ENCODE measurements at places on chromosomes 2 and 18.
A peak's percentile ranks its signal among the peaks of the same experiment; 100 is the strongest.

GRCh38 chr18:54405290-54405689 lies 47.6 kb downstream of the C18orf54 start:
- no peak for DNase-seq

DNA sequence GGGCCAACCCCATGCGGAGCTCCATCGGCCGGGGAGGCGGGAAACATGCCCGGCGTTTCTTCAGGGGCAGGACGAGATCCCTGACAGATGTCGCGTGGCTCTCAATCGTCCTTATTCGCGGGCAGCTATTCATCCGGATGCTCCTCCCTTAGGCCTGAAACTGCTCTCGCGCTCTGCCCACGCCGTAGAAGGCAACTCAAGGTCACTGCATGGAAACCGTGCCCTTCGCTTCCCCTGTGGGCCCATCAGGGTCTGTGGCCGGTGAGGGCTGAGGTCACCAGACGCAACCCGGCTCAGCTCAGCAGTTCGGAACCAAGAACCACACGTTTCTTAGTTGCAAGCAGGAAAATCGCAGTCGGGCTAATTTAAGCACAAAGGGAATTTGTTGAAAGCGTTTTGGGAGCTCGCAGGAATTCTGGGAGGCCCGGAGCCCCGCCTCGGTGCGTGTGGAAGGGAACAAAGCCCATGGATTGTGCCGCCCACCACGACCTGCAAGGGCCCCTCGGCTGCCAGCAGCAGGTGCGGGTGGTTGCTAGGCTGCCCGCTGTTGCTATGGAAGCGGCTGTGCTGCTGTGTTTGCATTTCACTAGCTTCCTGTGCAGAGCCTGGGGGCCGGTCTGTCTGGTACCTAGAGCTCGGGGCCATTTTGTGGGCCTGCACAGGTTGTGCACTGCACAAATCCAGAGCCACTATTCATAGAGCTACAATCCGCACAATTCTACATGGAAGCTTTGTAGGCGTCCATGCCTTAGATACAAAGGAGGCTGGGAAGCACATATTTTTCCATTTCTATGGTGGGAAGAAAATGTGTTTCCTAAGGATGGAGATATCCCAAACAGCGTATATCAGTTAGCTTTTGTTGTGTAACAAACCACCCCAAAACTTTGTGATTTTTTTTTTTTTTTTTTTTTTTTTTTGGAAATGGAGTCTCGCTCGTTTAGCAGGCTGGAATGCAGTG lies 6.0 kb upstream of the ALLC start:
- peak; percentile 72 for DNase-seq

DNA sequence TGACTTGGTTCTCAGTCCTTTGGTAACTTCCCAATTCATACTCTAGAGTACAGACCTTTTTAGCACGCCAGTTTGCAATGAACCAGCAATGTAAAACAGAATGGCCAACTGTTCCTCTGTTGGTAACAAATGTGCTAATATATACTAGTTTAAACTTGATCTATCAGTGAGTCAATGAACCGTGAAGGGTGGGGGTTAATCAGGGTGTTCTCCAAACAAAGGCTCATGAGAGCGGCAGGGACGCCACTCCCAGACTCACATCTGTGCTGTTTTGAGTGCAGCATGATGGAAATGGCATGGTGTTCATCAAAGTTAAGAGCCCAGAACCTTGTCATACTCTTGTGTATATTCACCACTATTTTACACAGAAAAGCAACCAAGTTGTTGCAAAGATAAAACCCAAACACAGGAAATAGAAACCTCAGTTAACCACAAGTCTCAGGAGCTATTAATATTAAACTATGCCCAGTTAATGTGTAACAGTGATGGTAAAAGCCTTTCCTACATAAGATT lies 70.3 kb downstream of the CERKL start:
- DNase-seq: no peak

- DNase-seq: no peak
These were observed 108.1 kb upstream of the CREB1 start for GRCh38 chr2:207421671-207422070.

- DNase-seq: no peak
These were observed 43.3 kb downstream of the NFATC1 start for GRCh38 chr18:79438898-79439627.

- DNase-seq: peak; percentile 24
These were observed 2.0 kb upstream of the CAPN10 start for GRCh38 chr2:240584486-240585031.

DNA sequence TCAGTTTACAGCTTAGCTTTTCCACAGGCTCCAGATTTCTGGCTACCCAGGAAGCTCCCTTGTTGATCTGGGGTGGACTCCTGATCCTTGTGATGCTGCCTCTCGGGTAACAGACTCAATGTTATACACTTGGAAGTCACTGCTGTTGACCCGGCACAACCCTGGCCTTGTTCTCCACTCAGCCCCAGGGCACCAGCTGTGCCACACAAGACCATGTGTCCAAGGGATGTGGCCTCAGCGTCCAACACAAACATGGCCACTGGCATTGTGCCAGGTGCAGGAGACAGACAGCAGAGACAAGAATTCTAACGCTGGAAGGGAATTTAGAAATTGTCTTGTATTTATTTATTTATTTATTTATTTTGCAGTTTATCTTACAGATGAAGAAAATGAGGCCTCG lies 39.0 kb upstream of the PPP4R1 start:
- peak; percentile 24 for DNase-seq

- no peak for DNase-seq
These were observed 1462.7 kb upstream of the NXPH2 start for GRCh38 chr2:140242889-140243288.

DNA sequence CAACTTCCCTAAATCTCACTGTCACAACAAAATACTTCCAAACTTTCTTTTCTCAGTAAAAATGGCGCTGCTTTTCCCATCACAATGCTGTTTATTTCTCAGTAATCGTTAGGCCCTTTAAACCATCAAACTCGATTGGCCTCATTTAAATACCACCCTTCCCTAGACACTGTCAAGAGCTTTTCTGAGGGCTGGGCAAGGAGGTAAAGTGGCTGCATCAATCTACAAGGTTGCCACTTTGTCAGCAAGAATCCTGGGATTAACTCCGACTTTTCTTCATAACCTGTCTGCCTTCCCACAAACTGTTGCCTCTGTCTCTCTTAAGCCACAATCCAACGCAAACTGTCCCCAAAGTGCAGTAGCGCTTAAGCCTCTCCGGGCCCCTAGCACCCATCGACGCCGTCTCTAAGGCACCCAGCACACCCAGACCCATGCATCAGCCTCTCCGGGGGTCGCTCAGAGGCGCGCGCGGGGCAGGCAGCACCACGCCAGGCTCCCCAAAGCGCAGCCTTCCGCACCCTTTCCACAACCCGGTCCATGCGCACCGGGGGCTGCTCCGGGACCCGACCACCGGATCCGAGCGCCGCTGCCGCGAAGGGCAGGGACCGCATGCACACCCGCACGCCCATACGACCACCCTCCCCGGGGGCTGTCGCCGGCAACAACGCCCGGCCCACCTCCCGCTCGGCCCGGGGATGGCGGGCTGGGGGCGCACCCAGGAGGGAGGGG lies 683 bp downstream of the MBOAT2 start:
- peak; percentile 46 for DNase-seq

DNA sequence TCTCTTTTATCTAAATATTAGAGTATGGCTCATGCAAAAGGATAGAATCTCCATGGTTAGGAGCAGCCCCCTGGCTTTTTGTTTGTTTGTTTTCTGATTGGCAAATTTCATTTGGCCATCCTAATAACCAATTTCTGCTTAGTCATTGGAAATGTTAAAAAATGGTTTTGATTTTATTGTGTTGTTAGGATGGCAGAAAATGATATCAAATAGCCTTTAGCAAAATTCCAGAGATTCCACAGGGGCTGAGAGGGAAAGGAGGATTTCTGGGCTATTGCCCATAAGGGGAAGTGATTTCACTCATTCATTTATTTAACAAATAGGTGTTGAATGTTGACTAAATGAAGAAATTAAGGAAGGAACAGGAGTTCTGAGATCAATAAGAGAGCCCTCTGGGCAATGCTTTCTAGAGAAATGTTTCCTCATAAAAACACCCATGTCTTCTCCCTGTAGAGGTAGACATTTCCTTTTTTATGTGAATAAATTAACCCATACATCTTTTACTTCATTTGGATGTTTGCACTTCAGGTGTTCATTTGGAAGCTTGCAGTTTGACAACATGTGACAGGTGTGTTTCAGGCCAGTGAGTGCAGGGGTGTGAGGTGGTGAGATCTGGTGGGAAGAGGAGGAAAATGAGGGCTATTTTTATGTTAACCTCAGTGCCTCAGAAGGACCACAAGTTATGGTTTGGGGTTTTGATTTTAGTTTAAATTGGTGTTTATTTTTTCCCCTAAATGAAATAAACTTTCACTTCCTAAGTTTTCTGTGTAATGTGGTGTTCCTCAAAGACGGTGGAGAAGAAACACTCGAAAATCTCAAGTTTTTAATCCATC lies 61.7 kb upstream of the EPC2 start:
- DNase-seq: no peak

GRCh38 chr18:79524181-79525078 lies 128.7 kb downstream of the NFATC1 start:
- peak; percentile 33 for DNase-seq

- DNase-seq: no peak
These were observed 408.7 kb upstream of the NRP2 start for GRCh38 chr2:205273627-205274026.

- DNase-seq: no peak
These were observed 405.2 kb downstream of the ZEB2 start for GRCh38 chr2:144114760-144115159.

GRCh38 chr2:86157009-86157556 lies 38.2 kb downstream of the IMMT start:
- no peak for DNase-seq

DNA sequence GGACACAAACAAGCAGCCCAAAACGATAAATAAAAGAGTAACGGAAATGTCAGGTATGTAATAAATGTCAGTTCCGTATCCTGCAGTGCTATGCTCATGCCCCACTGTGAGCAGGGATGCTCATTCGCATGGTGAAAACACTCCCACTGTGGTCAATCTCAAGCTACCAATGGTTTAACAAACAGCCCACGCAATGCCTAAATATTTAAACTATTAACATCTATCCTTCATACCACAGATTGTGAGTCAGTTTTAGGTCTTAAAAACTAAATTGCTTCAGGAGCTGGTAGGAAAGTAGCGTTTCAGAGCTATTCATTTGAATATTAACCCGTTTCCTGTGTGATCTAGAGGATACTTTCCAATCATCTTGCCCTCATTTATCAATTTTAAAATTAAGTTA lies 207.4 kb downstream of the TCF4 start:
- no peak for DNase-seq

DNA sequence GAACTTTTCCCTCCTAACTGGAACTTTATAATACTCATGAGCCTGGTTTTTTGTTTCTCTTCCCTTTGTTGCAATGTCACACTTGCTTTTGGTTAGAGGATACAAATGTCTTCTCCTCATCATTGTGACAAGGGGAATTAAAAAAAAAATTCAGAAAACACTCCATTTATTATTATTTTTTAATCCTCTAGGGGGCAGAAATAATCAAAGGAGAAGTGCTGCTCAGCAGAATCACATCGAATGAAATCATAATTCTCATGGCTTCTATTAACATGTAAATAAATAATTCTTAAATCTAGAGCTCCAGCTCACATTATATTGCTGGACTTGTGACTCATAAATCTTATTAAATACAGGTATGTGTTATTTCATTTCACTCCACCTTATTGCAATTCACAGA lies 273.8 kb downstream of the TRIB2 start:
- DNase-seq: no peak

DNA sequence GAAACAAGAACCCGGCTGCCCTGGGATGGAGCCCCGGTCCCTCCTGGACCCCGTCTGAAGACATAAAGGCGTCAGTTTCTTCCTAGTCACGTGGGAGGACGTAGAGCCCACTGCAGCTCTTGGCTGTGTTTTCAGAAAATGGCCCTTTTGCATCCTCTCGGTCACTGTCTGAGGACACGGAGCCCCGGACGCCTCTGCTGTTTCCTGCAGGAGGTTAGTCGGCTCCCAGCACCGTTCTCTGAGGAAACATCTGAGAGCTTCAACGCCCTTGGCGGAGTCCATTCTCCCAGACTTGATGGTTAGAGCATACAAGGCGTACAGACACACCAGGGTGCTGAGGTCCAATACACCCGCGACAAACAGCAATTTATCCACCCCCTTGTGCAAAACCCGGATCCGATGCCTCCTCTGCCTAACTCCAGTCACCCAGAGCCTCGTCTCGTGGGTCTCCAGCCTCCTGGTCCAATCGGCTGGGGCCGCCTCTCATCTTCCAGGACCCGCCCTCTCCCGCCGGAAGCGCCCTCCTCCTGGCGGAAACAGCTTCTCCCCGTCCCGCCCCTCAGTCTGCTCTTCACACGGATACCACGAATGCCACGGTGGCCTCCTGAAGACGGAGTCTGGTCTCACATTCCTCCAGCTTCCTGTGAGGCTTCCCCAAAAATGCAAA lies 119.4 kb downstream of the TMEM18 start:
- DNase-seq: no peak

DNA sequence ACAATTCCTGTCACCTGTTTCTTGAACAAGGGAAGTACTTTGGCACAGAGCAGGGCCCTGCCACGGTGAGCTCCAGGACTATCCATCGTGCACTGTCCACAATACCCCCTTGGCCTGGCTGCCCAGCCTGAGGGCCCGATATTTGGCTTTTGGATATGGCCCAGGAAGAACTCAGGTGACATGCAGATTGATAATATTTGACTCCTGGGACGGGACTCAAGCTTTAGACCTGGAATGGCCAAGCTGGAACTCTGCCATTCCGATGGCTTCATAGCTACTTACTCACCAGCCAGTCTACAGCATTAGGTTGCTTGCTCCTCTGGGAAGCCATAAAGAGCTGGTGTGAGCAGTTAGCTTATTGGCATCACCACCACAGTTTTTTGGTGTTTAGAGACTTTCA lies 26.6 kb downstream of the EML6 start:
- no peak for DNase-seq

DNA sequence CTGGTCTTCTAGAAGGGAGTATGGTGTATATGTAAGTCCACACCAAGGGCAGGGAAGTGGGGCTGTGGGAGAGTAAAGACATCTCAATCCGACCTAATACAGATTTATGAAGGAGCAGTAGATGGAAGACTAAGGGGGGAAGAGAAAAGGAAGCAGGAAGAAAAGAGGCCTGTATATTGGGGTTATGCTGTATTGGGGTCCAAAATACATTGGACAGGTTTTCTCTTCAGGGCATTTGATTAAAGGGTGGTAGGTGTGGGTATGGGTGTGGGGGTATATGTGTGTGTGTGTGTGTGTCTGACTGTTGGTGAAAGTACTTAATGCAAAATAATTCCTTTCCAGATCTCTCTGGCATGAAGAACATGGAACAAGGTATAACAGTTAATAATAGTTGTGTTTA lies 33.6 kb upstream of the SCYGR2 start:
- DNase-seq: no peak

Data from ovary (tissue), 10 donors.